ENCODE measurements at places on chromosomes 16 and 17.
A peak's percentile ranks its signal among the peaks of the same experiment; 100 is the strongest.

GRCh38 chr16:85754413-85754812 is 3.5 kb upstream of the C16orf74 start:
- no peak for DNase-seq

DNA sequence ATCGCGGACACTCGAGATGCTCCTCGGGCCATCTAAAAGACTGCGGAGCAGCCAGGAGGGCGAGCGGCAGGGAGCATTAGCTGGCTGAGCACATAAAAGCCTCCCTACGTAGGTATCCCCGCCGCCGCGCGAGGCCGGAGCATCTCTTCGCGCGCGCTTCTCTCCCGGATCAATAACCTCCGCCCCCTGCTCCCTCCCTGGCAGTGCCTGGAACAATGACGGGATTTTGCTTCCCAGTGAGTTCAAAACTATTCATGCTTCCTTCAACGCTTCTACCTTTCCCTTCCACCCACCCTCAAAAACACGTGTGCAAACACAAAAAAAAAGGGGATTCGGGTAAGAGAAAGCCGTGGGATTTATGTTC is 984 bp downstream of the CENPV start:
- DNase-seq: peak; percentile 6

DNA sequence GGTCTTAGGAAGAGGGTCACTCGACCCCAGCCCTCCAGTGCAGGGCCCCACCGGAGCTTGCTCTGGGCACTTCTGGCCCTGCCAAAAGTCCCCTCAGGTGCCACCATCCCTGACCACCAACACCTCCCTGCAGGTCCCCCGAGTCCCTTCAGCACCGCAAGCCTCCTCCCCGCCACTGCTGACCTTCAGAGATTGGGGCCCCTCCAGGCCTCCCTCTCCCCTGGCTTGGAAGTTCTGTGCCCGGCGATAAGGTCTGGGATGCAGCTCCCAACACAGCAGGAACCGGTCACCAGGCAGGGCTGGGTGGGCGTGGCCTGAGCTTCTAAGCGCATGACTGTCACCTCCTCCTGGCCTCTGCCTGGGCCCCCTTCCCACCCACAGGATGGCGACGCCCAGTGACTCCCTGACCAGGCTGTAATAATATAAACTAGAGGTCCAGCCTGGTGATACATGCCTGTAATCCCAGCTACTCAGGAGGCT is 11.2 kb downstream of the PIEZO1 start:
- DNase-seq: peak; percentile 92

- DNase-seq: peak; percentile 48
Measured at GRCh38 chr17:75514299-75514918, 928 bp downstream of the CASKIN2 start.

GRCh38 chr17:81381632-81382577 is 13.4 kb upstream of the BAHCC1 start:
- DNase-seq: no peak

DNA sequence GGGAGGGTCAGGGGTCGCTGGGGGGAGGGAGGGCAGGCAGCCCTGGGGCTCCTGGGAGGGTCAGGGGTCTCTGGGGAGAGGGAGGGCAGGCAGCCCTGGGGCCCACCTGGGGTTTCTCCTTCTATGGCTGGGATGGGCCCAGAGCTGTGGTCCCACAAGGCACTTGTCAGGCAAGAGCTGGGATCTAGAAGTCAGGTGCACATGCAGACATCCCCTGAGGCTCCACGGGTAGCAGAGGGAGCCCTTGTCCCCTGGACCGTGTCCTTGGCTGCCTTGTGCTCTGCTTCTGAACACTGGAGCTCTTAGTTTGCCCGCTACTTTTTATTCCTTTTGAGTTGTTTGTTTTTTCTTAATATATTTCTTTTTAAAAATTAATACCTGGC is 1.8 kb downstream of the TUBB3 start:
- DNase-seq: no peak

- DNase-seq: no peak
Measured at GRCh38 chr16:19382084-19382801, 35.4 kb upstream of the TMC5 start.
